ENCODE measurements at places on chromosomes 5 and 9. TPM values are rescaled to one million over a fixed set of nuclear protein-coding genes. Genes with fewer than 3 reads are reported as not detected.

DNA sequence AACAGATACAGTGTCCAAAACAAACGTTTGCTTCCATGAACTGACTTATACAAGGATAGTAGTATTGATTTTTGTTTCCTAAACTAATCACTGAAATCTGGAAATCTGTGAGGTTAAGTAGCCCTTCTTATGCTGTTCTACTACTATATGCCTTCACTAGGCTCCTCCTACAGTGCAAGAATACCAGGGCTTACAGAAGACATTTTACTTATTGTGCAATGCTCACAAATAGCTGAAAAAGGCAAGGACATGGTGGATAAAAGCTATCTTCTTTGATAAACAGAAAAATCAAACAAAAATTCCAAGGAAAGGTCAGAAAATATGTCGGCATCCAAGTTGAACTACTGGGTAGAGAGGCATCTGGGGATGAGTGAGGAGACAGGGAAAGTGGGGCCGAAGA is 61.9 kb downstream of the OXCT1 start:
- no peak for DNase-seq

DNA sequence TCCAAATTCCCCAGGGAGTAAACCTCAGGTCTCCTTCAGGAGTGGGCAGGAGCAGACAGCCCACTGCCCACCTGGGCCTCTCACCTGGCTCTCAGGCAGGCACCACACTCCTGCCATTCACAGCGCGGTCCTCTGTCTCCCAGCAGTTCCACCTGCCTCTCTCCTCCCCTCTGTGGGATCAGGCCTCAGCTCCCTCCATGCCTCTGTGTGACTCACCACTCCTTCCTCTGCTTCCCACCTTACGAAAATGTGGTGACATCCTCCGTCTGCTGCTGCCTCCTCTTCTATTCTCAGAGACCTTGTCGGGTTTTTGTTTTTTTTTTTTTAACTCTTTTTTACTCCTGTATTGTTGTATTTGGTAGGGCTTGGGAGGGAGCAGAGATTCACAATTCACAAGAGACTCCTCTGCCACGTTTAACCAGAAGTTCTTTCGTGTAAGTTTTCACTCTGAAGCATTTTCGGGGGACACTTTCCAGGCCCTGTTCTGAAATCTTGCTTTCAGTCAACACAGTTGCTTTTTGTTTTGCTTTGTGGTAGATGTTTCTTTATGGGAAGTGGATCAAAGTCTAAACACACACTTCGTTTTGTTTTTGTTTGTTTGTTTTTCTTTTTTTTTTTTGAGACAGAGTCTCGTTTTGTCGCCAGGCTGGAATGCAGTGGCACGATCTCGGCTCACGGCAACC is 21.1 kb upstream of the CDKN2AIPNL start:
- DNase-seq, result no peak

DNA sequence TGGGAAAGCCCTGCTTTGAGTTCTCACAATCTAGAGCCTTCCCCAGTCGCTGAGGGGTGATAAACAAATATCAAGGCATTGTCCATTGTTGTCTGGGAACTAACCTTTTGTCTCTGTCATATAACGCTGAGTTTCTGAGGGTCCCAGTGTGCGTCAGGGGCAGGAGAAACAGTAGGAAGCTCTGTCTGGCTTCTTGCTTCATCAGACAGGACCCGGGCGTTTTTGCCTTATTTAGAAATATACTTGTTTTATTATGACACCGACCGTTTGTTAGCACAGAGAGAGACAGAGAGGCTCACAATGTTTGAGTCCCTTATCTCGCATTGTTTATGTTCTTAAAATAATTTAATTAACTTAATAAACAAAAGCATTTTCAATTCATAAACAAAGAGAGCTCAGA is 204.9 kb upstream of the GAS1 start:
- no peak for DNase-seq

GRCh38 chr5:67536866-67537265 is 340.3 kb upstream of the CD180 start:
- no peak for DNase-seq

DNA sequence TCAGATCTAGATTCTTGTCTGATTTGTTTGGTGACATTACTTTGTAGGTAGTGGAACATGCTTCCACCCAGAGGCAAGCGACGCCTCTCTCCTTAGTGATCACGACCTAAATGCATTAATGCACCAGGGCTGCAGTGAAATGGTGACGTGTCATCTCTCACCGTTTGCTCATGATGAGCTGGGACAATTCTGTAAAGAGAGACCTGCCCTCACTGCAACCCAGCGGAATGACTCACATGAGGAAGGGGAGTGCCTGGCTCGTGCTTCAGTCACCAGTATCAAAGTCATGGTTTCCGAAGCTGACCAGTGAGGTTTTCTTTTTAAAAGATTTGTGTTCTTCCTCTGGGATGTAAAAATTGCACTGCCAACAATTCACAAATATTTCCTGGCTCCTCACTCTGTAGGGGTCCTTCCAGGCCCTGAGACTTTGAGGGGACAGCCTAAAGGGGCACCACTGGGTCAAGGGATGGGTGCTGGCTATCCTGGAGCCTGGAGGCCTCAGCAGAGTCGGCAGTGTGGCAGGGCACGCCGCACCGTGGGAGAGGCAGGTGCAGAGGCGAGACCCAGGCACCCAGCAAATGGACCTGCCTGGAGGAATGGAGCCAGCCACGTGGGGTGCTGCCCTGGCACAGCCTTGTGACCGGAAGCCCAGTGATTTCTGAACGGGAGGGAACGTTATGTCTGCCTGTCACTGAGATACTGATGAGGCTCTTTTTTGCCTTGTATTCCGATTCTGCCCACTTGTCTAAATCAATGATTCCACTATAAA is 17.3 kb downstream of the QSOX2 start:
- DNase-seq, result no peak

- DNase-seq, result no peak
Measured at GRCh38 chr9:92607088-92607487, 62.8 kb downstream of the IPPK start.

DNA sequence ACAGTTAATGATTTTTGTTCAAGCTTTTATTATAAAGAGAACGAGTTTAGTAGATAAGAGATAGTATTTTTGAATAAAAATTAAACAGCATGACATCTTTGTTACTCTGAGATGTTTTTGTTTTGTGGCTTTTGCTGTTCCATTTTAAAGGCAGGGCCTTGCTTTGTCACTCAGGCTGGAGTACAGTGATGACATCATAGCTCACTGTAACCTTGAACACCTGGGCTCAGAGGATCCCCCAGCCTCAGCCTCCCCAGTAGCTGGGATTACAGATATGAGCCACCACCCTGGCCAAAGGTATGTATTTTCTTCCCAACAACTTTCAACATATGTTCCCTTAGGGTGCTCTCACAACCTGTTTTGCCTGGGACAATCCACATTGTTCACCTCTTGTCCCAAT is 730.9 kb upstream of the RGMB start:
- DNase-seq, result no peak

- DNase-seq, result no peak
Measured at GRCh38 chr9:93949073-93949693, 6.0 kb downstream of the BARX1 start.

GRCh38 chr9:97526895-97527575 is 25.6 kb downstream of the TMOD1 start:
- DNase-seq, result no peak

HSPB3 gene
- total RNA-seq, result not detected

GRCh38 chr9:94632737-94633136 is 6.6 kb downstream of the FBP1 start:
- no peak for DNase-seq

- no peak for DNase-seq
Measured at GRCh38 chr5:6003040-6003825, 375.1 kb downstream of the MED10 start.

DNA sequence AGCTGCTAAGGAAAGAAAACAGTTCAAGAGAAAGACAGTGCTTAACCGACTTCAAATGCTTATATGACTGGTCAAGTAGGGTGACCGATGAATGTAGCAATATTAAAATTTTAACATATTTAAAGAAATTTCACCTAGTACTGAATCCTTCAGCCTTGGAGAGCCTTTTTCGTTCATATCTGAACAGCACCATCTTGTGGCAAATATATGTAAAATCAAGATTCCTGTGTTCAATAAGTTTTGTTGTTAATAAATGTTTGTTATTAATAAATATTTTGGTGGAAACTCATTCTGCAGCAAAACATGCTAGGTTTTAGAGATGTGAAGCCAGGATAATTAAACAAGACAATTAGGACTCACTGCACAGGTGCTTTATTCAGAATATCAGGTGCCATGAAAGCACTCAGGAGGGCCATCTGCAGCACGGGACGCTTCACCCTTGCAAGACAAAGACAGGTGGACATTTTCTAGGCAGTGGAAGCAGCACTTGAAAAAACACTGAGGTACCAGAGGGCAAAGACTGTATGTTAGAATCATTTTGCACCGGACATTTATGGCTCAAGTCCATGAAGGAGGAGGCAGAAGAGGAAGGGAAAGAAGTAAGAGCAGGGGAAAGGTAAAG is 15.6 kb downstream of the TICAM2 start:
- no peak for DNase-seq

DNA sequence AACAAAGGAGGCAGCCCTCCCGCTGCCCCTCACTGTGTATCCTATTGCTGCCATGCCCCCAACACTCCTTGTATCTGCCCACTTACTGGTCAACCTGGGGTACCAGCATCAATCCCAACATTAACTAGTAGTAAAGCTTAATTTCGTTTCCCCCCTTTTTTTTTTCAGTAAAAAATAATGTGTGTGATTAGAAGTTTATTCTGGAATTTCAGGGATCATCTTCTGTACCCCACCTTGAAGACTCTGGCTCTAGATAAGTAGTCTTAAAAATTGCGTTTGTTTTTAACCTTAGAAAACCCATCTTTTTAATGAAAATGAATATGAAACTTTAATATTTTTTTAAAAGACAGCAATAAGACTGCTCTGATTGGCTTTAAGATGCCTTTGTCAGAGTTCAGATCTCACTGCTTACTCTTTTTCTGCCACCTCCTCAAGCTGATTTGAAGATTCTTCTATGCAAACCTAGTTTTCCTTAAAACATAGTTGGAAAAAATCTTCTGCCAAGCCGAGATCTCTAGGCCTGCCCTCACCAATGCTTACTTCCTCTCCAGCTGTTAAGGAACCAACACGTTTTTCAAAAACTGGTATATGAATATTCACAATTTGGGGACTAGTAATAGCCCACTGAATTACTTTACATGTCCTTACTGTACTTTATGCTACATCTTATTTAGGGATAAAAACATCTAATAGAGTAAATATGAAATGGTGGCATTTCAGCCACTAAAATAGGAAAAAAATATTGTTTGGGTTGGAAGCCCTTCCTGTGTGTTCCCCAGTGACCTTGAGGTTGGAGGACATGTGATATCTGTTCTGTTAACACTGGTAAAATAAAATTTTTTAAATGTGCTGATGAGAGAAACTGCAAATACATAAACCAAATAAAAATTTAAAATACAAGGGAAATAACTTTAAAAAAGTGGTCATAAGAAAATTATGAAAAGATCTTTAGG is 4.0 kb upstream of the RHOBTB3 start:
- DNase-seq, result no peak

- no peak for DNase-seq
Measured at GRCh38 chr5:149389552-149390495, 10.7 kb upstream of the IL17B start.

SPINK4 gene
- total RNA-seq, result not detected

- no peak for DNase-seq
Measured at GRCh38 chr5:149382517-149383220, 3.6 kb upstream of the IL17B start.

DNA sequence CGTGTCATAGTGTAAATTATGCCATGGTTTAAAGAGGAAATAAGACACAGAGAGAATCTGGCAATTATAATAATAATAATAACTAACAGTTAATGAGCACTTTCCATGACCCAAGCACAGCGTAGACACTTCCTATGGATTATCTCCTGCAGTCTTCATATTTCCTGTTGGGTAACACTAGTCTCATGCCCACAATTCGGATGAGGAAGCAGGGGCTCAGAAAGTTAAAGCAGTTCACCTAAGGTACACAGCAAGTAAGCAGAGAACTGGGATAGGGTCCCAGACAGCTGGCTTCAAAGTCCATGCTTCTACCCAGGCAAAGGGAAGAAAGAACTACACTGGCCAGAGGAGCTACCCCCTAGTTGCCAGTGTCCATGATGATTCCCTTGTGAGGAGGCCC is 27.9 kb upstream of the TGFBI start:
- DNase-seq, result no peak

DND1 gene
- total RNA-seq, result 2.8 TPM

GRCh38 chr9:92563116-92564100 is 27.6 kb upstream of the ECM2 start:
- DNase-seq, result no peak

DNA sequence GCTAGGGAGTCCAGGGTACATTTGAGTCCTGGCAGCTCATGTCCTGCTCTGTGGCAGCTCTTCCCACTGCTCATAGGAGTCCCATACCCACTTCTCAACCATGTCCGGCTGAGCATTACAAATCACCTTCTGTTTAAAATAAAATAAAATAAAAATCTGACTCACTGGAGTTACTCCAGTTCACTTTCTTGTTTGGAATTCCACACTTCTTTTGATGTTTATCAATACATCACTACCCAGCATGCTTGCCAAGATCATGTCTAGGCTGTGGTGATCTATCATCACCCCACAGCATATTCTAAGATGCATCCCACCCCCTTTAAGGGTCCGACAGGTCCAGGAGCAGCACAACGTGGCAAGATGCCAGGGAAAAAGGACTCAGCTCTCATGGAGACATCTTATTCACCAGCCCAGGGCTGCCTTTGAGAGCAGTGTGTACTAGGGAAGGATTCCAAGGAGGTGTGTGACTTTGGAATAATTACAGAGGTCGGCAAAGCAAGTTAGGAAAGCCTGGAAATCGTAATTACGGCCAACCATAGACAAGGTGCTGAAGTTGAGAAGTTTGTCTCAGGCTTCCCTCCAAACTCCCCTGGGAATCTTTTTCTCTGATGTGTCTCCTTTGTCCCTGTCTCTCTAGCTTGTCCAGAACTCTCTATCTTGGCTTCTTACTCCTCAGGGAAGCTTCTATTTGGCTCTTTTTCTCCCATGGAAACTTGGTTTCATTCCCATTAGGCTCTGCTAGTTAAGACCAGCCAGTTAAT is 111.4 kb upstream of the SLC1A3 start:
- no peak for DNase-seq

GRCh38 chr5:14143841-14144585 is 871 bp downstream of the TRIO start:
- DNase-seq, result no peak

Data from activated CD8-positive, alpha-beta memory T cell treated with anti-CD3 and anti-CD28 coated beads, Interleukin-2, amount 10 ng/mL, durations not matched to agents 7 days and 5 days (primary cell).